Thyroid gland (tissue), 4 donors: ENCODE measurements at places on chromosomes 12 and 14. TPM values are rescaled to one million over a fixed set of nuclear protein-coding genes. Genes with fewer than 3 reads are reported as not detected.

- no peak overlapping the region for H3K4me3 ChIP-seq
- H3K27ac ChIP-seq, result no peak overlapping the region
- no peaks in the 10 kb centered on the region for H3K36me3 ChIP-seq
- H3K4me1 ChIP-seq, result no peaks in the 10 kb centered on the region
These were observed 24.0 kb upstream of the PLBD1 start for GRCh38 chr12:14591719-14592118.

DNA sequence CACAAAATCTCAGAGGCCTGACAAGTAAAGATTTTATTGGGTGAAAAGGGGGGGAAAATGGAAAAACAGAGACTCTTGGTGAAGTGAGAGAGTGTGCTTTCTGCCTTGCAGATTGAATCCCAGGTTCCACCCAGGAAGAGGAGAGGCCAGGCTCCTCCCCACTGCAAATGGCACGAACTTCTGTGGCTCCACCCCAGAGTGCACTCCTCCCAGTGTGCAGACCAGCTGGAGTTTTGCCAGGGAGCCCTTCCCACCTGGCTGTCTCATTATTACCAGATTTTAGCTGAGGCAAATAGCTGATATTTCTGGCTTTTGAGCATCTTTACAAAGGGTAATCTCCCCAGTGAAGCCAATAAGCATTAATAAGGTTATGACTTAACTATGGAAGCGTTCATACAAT is 51.9 kb downstream of the TESPA1 start:
- no peaks in the 10 kb centered on the region for H3K27me3 ChIP-seq
- no peak overlapping the region for H3K4me3 ChIP-seq
- no peaks in the 10 kb centered on the region for H3K4me1 ChIP-seq
- no peak overlapping the region for H3K27ac ChIP-seq
- H3K36me3 ChIP-seq, result no peaks in the 10 kb centered on the region
- DNase-seq, result no peak

DNA sequence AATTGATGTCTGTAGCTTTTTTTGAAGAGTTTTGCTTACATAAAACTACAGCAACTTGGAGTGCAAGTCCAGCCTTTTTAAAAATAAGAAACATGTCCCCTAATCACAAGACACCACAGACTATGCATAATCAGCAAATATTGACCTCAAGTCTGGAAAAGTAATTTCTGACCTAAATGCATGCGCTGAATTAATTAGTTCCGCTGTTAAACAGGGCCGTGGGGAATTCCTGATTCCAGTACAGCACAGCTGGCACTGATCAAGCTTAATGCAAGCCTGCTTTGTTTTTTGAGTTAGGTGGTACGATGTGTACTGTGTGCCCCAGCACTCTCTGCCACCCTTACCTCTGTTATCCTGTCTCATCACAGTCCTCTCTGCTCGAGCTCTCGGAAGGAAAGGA is 9.2 kb downstream of the MLH3 start:
- H3K27me3 ChIP-seq, result no peaks in the 10 kb centered on the region
- H3K36me3 ChIP-seq, result no peaks in the 10 kb centered on the region
- no peak overlapping the region for H3K4me3 ChIP-seq
- no peak for DNase-seq
- H3K27ac ChIP-seq, result no peak overlapping the region

DNA sequence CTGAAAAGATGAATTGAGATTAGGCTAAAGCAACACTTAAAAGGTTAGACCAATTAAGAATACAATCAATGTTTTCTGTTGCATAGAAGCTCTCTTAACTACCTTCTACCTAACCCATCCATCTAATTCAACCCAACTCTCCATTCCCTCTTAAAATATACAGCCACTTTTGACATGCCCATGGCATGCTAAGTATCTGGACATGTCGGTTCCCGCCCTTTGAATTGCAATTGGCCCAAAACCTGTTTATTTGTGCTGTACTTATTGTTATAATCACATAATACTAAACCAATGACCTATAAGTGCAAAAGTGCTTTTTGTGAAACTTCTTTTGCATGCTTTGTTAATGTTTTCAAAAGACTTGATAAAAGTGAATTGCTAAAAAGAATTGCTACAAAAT is 37.6 kb upstream of the APPL2 start:
- H3K36me3 ChIP-seq, result no peaks in the 10 kb centered on the region
- no peaks in the 10 kb centered on the region for H3K4me1 ChIP-seq
- H3K4me3 ChIP-seq, result no peak overlapping the region
- H3K27me3 ChIP-seq, result no peaks in the 10 kb centered on the region
- no peak for DNase-seq

DNA sequence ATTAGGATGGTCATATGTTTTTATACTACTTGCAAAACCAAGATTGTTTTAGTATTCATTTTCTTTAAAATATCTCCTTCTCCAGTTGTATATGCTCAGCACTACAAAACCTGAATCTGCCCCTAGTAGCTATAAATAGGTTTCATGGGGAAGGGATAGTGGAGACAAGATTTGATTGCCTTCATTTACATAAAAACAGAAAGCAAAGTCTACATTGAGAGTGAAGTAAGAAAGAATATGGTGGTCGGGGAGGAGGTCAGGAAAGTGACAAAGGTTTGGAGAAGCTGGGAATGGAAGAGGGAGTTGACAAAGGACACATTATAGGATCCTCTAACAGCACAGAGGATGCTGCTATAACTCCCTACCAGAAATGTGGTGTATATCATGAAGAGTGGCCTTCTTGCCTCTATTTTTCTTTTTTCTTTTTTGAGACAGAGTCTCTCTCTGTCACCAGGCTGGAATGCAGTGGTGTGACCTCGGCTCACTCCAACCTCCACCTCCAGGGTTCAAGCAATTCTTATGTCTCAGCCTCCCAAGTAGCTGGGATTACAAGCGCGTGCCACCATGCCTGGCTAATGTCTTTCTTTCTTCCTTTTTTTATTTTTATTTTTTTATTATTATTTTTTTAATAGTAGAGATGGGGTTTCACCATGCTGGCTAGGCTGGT is 6.6 kb upstream of the LRP6 start:
- H3K4me1 ChIP-seq, result no peaks in the 10 kb centered on the region
- no peak for DNase-seq

DNA sequence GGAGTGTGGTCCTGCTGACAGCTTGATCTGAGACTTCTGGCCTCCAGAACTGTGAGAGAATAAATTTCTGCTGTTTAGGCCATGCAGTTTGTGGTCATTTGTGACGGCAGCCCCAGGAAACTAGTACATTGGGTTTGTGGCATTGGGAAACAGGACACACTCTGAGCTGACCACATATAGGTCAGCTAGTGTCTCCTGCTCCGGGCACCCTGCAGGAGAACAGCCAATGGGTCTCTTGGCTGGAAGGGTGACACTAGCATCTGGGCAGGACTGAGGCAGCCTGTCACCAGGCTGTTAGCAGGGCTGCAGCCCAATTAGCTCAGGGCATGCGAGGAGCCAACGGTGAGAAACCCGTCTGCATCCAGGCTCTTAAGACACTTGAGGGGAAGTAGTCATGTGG is 83.2 kb downstream of the PITPNM2 start:
- no peaks in the 10 kb centered on the region for H3K27me3 ChIP-seq
- H3K4me3 ChIP-seq, result no peak overlapping the region
- no peak overlapping the region for H3K27ac ChIP-seq
- H3K4me1 ChIP-seq, result peaks cover 42% of the 10 kb centered on the region

DNA sequence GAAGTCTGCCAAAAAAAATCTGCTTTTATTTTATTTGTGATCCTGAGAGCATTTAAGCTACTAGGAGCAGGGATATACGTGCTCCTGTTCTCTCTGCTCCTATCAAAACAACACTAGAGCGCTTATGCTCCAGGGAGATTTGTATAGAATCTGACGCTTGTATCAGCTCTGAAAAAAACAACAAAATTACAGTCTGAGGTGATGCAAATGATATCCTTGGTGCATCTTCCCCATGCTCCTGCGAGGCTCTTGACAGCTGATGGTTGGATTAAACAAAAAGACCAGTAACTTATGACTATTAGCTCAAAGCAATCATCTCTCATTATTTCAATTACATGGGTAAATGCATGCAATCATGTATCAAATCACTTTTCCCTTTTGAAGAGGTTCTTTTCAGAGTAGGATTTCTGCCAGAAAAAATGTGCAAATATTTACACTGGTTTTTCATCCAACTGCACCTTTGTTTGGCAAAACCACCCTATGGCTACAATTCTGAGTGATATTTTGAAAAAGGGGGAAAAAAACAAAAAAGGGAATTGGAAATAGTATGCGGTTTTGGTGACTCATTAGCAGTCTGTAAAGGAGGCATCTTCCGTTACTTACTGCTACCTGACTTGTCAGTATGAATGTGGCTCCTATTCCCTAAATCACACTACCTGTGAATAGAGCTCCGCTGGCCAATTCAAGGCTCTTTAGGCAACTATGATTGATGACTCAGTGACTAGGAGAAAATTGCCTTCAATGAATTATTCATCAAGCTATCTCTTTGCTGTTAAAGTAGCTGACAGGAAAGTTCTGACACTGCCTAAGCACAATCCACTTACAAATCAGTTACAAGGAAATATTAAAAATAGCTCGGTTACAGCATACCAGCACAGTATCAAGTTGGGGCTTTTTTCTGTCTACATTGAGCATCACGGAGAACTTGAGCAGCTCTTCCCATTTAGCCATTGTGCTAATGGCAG is 450.0 kb downstream of the FOXG1 start:
- H3K36me3 ChIP-seq, result no peaks in the 10 kb centered on the region
- H3K27ac ChIP-seq, result no peak overlapping the region
- no peaks in the 10 kb centered on the region for H3K4me1 ChIP-seq
- no peaks in the 10 kb centered on the region for H3K27me3 ChIP-seq
- DNase-seq, result no peak

- DNase-seq, result peak; percentile 90
- H3K4me1 ChIP-seq, result peaks cover 14% of the 10 kb centered on the region
- no peaks in the 10 kb centered on the region for H3K36me3 ChIP-seq
- H3K4me3 ChIP-seq, result no peak overlapping the region
- no peaks in the 10 kb centered on the region for H3K27me3 ChIP-seq
These were observed 19.3 kb upstream of the SERPINA6 start for GRCh38 chr14:94342334-94342934.

DNA sequence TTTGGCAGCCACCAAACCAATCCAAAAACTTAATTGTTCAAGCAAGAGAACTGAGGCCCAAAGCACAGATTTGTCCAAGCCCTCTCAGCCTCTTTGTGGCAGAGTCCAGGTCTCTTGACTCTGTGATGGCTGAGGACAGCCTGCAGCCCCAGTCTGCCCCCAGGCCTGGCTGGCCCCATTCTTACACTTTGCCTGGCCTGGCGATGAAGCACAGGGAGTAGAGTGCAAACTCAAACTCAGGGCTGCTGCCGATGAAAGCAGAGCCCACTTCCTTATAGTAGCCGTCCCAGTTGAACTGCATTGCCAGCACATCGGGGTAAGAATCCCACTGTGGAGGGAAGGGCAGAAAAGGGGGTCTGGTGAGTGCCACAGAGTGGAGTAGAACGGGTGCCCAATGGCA is 5.6 kb upstream of the RPAP3 start:
- no peak overlapping the region for H3K27ac ChIP-seq
- peaks cover 19% of the 10 kb centered on the region for H3K4me1 ChIP-seq
- no peaks in the 10 kb centered on the region for H3K27me3 ChIP-seq
- H3K4me3 ChIP-seq, result no peak overlapping the region
- H3K36me3 ChIP-seq, result no peaks in the 10 kb centered on the region

DNA sequence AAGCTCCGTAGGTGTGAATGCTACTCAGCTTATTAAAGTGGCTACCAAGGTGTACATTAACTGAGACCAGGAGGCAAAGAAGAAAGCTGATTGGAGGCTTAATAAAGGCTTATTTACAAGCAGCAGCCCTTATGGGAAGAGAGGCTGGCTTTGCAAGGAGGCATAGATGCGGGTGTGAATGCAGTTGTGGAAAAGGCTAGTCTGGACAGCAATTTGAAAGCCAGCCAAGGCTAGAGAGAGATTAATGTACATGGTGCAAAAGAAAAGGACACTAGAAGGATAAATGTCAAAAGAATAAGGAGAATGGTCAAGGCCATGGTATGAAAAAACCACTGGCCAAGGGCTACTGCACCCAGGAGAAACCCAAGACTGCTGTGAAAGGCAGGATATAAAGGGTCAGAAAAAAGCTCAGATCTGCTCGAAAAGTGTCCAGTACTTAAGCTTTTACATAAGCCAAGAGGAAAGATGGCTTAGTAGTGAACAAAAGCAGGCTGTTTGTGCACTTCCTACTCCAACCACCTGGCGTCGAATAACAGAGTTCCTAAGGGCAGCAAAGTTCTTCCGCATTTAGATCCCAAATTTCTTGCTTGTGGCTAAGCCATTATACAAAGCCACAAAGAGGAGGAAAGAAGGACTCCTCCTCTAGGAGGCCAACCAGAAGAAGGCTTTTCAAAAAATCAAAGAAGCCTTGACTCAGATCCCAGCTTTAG is 24.0 kb downstream of the KLRK1 start:
- H3K4me1 ChIP-seq, result peaks cover 20% of the 10 kb centered on the region
- H3K4me3 ChIP-seq, result no peak overlapping the region
- no peak for DNase-seq
- peak overlapping the region; percentile 94 for H3K27ac ChIP-seq
- no peaks in the 10 kb centered on the region for H3K27me3 ChIP-seq

DNA sequence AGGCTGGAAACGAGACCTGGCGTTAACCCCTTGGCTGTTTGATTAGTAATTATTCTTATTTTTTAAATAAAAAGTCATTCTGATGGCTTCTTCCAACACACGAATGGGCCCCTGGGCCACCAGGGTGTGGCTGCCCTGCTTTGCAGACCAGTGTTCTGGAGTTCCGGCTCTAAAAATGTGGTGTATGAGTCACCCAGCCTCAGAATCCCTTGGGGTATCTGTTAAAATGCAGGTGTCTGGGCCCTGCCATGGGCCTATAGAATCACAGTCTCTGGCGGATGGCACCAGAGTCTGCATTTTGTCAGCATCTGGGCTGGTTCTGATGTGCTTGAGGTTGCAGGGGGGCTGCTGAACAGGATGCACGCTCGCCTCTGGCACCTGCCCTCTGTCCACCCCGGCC is 2.5 kb upstream of the PSMC1 start:
- peaks cover 10% of the 10 kb centered on the region for H3K4me1 ChIP-seq
- no peak for DNase-seq
- H3K36me3 ChIP-seq, result no peaks in the 10 kb centered on the region
- H3K4me3 ChIP-seq, result no peak overlapping the region
- no peaks in the 10 kb centered on the region for H3K27me3 ChIP-seq

DNA sequence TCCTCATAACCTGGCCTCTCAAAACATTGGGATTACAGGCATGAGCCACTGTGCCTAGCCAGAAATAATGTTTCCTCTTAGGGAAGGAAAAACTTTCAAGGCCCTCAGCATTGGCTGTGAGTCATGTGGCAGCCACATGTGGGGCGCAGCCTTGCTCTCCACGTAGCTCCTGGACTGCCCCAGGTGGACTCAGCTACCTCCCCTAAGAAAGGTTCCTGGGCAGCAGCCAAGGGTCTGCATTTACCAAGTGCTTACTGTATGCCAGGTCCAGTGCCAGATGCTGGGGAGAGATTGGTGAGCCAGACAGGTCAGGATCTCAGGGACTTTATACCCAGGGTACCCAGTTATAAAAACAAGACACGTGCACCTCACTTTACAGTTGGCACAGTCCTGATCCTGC is 3.7 kb upstream of the TRPV4 start:
- H3K36me3 ChIP-seq, result no peaks in the 10 kb centered on the region
- peaks cover 13% of the 10 kb centered on the region for H3K4me1 ChIP-seq
- no peak overlapping the region for H3K27ac ChIP-seq
- no peak overlapping the region for H3K4me3 ChIP-seq

Gene MANSC4
- not detected for total RNA-seq

Gene CCDC196
- not detected for total RNA-seq

Gene CCDC177
- total RNA-seq, result not detected

Gene SMIM41
- total RNA-seq, result not detected
